ENCODE measurements at places on chromosomes 1 and 21. TPM values are rescaled to one million over a fixed set of nuclear protein-coding genes. Genes with fewer than 3 reads are reported as not detected.
A peak's percentile ranks its signal among the peaks of the same experiment; 100 is the strongest.

MRPS6 gene
- total RNA-seq: 95.2 TPM

GRCh38 chr21:29130270-29130969 is at the start of gene MAP3K7CL:
Gene MAP3K7CL (plus strand): TSS chr21:29130644. CDS start chr21:29133345, 2,701 bp downstream.
- DNase-seq: no peak

GRCh38 chr1:247906504-247907047 is 11.2 kb downstream of the OR2W3 start:
- DNase-seq: peak; percentile 38

DNA sequence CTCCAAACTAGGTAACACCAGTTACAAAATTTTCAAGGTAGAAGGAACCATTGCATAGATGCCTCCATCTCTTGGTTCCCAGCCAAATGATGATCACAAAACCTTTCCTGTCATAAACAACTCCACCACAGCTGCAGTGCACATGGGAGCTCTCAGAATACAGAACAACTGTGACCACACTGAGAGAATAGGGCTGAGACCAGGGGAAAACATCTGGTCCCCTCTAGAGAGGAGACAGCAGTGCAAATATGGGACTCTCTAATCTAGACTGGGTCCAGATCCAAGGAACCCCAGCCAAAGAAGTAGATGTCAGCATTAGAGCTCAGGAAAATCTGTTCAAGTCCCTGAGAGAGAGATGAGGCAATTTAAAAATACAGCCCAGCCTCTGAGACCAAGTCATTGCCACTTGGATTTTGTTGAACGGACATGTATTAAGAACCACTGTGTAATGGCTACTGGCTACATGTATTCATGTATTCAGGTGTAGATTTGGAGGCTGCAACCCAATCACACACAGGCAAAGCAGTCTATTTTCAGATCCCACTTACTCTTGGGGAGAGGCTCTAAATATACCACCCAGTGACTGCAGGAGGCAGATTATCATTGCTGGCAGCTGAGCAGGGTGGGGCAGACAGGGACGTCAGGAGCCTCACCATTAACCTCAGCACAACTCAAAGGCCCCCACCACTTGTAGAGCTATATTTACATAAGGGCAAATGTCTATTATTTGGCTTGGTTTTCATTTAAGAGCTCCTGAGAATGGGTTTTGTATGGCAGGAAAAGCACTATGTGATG is 7.6 kb upstream of the RXRG start:
- no peak for DNase-seq

- no peak for DNase-seq
Measured at GRCh38 chr1:110007046-110007830, 22.7 kb downstream of the AHCYL1 start.

ACTN2 gene
- 0.11 TPM for total RNA-seq

DNA sequence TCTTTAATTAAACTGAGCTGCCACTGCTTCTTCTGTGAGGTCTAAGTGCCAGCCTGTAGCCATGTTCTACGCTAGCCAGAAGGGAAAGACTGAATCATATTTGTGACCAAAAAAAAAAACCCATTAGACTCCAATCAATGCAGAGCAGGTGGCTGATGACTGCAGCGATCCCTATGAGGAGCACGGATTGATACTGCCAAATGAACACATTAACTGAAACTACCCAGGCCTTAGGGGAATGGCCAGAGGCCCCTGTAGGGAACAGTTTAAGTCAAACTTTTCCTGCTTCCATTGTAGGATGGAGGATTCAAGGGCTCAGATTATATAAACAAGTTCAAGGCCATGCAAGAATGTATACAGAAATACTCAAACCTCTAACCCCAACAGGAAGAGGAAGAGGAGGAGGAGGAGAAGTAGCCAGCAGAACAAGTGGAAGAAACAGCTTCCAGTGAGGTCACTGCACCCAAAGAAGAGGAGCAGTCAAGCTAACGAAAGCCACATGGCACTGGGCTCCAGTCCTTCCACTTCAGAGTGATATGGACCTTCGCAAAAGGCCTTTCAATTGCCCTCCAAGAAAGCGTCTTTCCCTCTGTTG is 328.3 kb downstream of the SMYD3 start:
- DNase-seq: no peak

DNA sequence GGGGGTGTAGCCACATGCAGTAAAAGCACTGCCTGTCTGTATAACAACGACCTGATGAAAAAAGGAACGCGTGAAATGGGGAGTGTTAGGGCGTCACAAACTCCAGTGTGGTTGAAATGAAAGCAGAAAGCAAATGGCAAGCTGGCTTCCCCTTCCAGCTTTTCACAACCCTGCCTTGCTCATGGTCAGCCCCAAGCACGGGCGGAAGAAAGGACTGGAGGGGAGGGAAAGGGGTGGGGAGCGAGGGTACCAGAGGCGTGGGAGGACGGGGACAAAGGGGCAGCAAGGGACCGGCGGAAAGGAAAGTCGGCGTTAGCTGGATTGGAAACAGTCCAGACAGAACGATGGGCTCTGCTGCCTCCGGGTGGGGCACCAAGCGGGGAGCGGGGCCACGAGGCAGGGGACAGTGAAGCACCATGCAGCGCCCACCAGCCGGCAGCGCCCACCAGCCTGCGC is 9.6 kb downstream of the VPS26C start:
- DNase-seq: peak; percentile 62

- DNase-seq: peak; percentile 71
Measured at GRCh38 chr1:11736746-11737639, 1.1 kb downstream of the AGTRAP start.

CLEC20A gene
- total RNA-seq: not detected

DCST2 gene
- total RNA-seq: 0.20 TPM

DNA sequence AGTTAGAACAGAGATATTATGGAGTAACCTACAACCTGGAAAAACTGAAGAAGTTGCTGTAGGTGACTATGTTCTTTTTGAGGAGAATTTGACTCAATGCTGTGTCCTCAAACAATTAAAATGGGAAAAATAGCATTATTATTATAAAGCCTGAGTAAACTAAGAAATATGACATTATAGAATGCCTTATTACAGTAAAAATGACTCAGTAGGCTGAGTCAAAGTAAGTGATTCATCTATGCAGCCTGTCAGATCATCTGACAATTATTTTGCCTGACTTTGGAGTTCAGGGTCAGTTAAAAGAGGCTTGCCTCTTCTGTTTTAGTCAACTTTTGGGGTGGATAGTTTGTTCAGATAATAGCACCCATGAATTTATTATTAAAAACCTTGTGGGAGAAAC is 150.8 kb upstream of the PTGFR start:
- no peak for DNase-seq

DNA sequence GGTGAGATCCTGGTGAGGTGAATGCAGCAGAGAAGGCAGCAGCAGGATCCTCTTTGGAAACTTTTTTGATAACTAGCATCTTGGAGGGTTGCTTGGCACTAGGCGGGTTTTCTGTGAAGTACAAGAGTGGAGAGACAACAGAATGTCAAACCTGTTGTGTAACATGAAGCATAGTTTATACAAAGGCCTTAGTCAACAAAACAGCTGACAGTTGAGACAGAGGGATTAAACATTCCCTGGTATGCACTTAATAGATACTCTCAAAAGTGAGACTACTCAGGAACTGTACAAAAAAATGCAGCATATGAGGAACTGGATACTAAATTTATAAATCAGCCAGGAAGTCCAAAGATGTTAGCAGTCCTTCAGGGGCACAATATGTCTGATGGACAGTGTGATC is 16.4 kb upstream of the CCDC17 start:
- no peak for DNase-seq

GRCh38 chr1:160781186-160781766 is 14.7 kb upstream of the LY9 start:
- no peak for DNase-seq

LRRN2 gene
- total RNA-seq: not detected

LRIF1 gene
- 16.0 TPM for total RNA-seq

GRCh38 chr1:92013923-92014322 is 15.9 kb upstream of the EPHX4 start:
- no peak for DNase-seq

GRCh38 chr1:29412591-29412990 is 176.3 kb downstream of the PTPRU start:
- no peak for DNase-seq

DNA sequence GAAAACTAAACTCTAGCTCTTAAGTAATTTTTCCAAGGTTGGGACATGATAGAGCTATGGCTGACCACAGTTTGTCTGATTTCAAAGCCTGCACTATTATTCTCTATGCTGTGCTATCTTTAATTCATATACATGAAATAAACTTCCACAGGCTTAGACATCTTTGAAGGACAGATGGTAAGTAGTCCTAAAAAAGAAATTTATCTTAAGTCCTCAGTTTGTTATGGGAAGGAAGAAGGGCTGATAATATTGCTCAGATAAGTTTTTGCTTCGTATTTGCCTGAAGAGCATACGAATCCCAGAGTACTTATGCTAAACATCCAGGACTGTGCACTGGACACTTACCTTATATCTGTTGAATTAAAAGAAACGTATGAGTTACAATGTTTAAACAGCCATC is 39.6 kb downstream of the VCAM1 start:
- no peak for DNase-seq

DNA sequence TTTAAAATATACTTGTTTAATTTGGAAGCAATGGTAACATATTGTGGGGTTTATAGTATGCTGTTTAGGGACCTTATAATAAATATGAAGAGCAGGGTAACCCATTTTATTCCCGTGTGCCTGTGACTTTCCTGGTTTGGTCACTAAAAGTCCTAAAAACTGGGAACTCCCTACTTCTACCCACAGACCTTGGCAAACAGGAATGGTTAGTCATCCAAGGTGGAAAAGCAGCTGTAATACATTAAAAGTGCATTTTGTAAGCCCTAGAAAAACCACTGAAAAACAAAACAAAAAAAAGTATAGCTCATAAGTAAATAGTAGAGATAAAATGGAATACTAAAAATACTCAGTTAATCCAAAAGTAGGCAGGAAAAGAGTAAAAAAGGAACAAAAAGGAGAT is 538.9 kb downstream of the LMO4 start:
- DNase-seq: no peak

LEFTY2 gene
- total RNA-seq: not detected

- DNase-seq: no peak
Measured at GRCh38 chr1:145893306-145894055, 7.8 kb upstream of the ANKRD35 start.

KANK4 gene
- not detected for total RNA-seq

DDR2 gene
- 0.45 TPM for total RNA-seq

GRCh38 chr1:107570768-107571167 is 394.2 kb downstream of the VAV3 start:
- DNase-seq: no peak

- DNase-seq: no peak
Measured at GRCh38 chr1:3668148-3668547, 15.8 kb downstream of the TP73 start.

GRCh38 chr1:21616372-21616771 is 52.8 kb downstream of the RAP1GAP start:
- no peak for DNase-seq

GRCh38 chr1:209797978-209798639 is 7.8 kb downstream of the IRF6 start:
- no peak for DNase-seq

DNA sequence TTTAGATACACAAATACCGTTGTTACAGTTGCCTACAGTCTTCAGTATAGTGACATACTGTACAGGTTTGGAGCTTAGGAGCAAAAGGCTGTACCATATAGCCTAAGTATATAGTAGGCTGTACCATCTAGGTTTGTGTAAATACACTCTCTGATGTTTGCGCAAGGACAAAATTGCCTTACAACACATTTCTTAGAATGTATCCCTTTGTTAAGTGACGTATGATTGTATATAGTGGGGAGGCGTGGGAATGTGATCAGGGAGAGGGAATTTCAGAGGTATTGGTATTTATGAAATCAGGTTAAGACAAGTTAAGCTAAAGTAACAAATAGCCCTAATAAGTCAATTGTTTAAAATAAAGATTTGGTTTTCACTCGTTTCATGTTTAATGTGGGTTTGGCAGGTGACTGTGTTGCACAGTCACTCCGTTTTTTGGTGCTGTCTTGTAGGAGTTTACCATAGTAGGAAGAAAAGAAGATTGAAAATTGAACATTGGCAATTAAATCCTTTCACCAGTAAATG is 2.7 kb downstream of the GORAB start:
- no peak for DNase-seq

DNA sequence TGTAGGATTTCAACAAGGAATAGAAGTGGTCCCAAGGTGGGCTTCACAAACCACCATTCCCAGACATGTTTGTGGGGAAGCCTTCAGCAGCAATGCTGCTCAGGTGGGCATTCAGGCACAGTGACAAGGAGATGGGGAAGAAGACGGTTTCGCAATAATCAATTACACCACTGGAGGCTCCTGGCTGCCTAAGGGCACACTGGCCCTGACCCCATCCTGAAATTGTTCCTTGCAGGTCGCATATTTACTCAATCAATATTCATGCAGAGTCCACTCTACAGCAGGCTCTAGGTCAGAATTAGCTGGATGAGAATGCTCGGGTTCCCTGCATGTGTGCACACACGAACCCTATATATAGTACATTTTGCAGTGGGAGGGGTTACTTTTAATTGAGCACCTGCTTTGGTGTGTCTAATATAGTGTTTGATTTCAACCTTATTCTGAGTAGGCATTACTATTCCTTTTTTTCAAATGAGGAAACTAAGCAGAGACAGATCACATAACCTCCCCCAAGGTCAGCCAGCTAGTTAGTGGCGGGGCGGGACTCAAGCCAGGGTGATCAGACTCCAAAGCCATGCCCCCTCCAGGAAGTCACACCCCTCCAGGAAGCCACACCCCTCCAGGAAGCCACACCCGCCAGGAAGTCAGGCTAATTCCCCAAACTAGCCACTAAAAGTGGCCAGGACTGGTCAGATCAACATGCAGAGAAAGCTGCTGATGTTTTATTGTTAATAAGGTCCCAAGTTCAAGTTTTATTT is 106.5 kb downstream of the HLCS start:
- peak; percentile 58 for DNase-seq

- DNase-seq: no peak
Measured at GRCh38 chr1:196355206-196355786, 252.9 kb downstream of the KCNT2 start.

GRCh38 chr1:21543598-21543997 is 34.4 kb downstream of the ALPL start:
- no peak for DNase-seq

- no peak for DNase-seq
Measured at GRCh38 chr1:39310015-39310414, 105.5 kb downstream of the MACF1 start.

GRCh38 chr1:54324251-54325140 is 81.7 kb downstream of the SSBP3 start:
- no peak for DNase-seq

LRRIQ3 gene
- total RNA-seq: 0.96 TPM

GRCh38 chr1:10113501-10113900 is 80.7 kb downstream of the UBE4B start:
- no peak for DNase-seq

GRCh38 chr1:153796786-153797659 is 21.8 kb downstream of the SLC27A3 start:
- DNase-seq: peak; percentile 97

GRCh38 chr1:201636097-201636496 is 97.2 kb downstream of the NAV1 start:
- DNase-seq: no peak
